ENCODE measurements at places on chromosomes 2 and 18. TPM values are rescaled to one million over a fixed set of nuclear protein-coding genes. Genes with fewer than 3 reads are reported as not detected.
A peak's percentile ranks its signal among the peaks of the same experiment; 100 is the strongest.

Gene WDR7
- 25.9 TPM for total RNA-seq

Gene POLR1A
- total RNA-seq = 23.5 TPM

Gene HES6
- 1.6 TPM for total RNA-seq

Gene PPP1R1C
- total RNA-seq = not detected

Gene KCNG2
- not detected for total RNA-seq

- no peak overlapping the region for H3K4me3 ChIP-seq
- no peaks in the 10 kb centered on the region for H3K36me3 ChIP-seq
- no peaks in the 10 kb centered on the region for H3K4me1 ChIP-seq
- no peak for DNase-seq
- H3K27me3 ChIP-seq = peaks cover 15% of the 10 kb centered on the region
- peak overlapping the region; percentile 68 for H3K27ac ChIP-seq
Observed at GRCh38 chr2:173550143-173550542, 195.5 kb downstream of the CDCA7 start.

DNA sequence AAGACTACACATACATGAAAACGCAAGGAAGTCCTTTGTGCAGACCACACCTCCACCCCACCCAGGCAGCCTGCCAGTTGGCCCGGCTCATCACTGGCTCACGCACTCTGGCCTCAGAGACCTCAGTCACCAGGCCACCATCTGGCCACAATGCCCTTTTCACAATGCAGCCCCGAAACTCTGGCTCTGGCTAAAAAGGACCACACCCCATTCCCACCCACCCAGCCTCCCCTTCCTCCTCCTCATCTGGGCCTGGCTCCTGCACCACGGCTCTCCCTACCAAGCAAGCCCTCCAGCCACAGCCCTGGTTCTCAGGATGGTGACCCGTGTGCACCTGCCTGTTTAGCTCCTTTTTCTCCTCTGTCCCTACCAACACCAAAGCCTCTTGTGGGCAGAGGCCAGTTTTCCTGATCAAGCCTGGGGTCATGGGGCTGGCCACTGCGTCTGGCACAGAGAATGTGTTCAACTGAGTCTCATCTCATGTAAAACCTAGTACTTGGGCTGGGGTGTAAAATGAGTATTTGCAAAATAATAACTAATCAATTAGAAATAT, 7.4 kb downstream of the HDAC4 start:
- peaks cover 44% of the 10 kb centered on the region for H3K4me1 ChIP-seq
- no peaks in the 10 kb centered on the region for H3K27me3 ChIP-seq
- H3K36me3 ChIP-seq = peaks cover 3% of the 10 kb centered on the region

DNA sequence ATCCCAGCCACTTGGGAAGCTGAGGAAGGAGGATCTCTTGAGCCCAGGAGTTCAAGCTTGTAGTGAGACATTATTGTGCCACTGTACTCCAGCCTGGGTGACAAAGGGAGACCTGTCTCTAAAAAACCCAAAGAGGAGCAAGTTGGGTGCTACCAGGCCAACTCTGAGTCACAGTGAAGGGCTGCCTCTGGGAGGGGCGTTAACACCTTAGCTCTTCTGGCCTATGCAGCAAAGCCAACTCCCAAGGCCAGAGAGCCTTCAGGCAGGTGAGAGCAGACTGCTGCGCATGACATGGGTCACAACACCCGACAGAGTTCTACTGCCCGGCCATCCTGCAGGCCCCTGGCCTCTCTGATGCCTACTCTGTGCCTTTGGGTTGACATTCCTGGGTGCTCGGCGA, 32.6 kb upstream of the ATG16L1 start:
- no peaks in the 10 kb centered on the region for H3K36me3 ChIP-seq
- H3K27ac ChIP-seq = no peak overlapping the region
- DNase-seq = no peak
- no peaks in the 10 kb centered on the region for H3K27me3 ChIP-seq
- H3K4me3 ChIP-seq = no peak overlapping the region

DNA sequence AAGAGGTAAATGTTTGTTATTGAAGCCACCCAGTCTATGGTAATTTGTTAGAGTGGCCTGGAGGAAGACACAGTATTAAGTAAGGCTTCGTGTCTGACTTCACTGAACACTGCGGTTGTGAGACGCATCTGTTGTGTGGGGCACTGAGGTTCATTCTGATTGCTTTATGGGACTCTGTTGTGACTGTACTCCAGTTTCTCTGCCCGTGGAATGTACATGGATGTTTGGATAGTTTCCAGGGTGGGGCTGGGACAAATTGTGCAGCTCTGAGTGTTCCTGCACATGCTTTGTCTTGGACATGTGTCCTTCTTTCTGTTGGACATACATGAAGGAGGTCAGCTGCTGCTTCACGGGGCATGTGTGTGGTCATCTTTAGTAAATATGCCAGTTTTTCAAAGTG, 58.6 kb downstream of the ODC1 start:
- no peaks in the 10 kb centered on the region for H3K36me3 ChIP-seq
- peaks cover 25% of the 10 kb centered on the region for H3K4me1 ChIP-seq
- no peak overlapping the region for H3K4me3 ChIP-seq
- DNase-seq = no peak

GRCh38 chr2:128312411-128312810, 6.3 kb downstream of the HS6ST1 start:
- DNase-seq = no peak
- H3K4me1 ChIP-seq = peaks cover 61% of the 10 kb centered on the region
- H3K36me3 ChIP-seq = no peaks in the 10 kb centered on the region
- H3K27ac ChIP-seq = no peak overlapping the region

GRCh38 chr18:79425569-79425886, 29.8 kb downstream of the NFATC1 start:
- H3K27ac ChIP-seq = no peak overlapping the region
- H3K27me3 ChIP-seq = no peaks in the 10 kb centered on the region
- H3K36me3 ChIP-seq = peaks cover 17% of the 10 kb centered on the region
- H3K4me1 ChIP-seq = peaks cover 27% of the 10 kb centered on the region

DNA sequence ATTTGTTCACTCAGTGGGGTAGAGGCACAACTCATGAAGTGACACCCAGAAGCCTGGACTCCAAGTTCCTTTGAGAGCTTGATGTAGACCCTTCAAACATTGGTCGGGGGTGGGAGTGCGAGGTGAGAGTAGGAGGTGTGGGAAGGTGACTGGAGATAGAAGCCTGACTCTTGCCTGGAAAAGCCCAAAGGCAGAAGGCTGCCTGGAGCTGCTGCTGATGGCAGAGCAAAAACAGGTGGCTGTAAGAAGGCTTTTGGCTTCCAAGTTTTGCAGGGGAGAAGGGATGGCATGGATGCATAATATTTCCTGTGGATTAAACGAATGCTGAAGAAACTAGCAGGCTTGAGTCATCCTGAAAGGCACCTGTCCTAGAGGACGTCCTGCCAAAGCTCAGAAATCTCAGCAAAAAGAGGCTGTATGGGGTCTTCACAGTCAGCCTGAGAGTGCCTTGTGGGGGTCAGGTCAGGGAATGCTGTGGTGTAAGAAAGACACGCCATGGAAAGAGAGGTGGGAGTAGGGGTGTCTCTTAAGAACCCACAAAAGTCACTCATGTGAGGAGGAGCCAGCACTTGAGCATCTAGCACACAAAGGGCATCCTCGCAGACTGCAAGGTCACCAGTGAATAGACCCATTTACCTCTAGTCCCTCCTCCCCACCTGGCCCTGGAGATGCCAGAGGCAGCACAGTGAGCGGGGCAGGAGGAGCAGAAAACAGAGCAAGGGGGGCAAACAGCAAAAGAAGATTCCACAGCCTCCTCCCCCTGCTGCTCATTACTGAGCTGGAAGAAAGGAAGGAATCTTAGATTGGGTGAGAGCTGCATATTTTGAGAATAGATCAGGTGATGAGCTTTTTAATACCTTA, 37.5 kb downstream of the FASTKD2 start:
- no peak overlapping the region for H3K27ac ChIP-seq
- no peak for DNase-seq
- no peak overlapping the region for H3K4me3 ChIP-seq
- H3K36me3 ChIP-seq = no peaks in the 10 kb centered on the region

DNA sequence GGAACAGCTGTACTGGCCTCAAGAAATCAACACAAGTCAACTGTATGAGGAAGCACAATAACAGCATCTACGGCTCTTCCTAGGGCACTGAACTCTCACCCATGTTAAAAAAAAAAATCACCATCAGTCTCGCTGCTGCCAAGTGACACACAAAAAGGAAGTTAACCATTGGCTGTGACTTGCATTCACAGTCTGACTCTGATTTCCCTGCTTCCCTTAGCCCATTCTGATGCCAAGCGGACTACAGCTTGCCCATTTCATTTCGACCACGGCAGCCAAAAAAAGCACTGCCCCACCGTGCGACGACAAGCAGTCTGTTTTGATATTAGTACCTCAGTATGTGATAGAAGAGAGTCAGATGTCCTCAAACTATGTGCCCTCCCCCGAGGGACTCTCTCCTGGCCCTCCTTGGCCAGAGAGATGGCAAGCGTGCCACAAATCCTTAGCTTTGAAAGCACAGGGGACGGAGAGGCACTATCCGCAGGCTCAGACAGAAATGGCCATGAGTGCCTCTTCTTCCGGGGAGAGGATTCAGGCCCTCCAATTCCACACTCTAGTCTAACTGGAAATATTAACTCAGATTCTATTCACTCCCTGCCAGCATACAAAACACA, 250.0 kb downstream of the TCF4 start:
- no peak for DNase-seq
- no peak overlapping the region for H3K4me3 ChIP-seq

DNA sequence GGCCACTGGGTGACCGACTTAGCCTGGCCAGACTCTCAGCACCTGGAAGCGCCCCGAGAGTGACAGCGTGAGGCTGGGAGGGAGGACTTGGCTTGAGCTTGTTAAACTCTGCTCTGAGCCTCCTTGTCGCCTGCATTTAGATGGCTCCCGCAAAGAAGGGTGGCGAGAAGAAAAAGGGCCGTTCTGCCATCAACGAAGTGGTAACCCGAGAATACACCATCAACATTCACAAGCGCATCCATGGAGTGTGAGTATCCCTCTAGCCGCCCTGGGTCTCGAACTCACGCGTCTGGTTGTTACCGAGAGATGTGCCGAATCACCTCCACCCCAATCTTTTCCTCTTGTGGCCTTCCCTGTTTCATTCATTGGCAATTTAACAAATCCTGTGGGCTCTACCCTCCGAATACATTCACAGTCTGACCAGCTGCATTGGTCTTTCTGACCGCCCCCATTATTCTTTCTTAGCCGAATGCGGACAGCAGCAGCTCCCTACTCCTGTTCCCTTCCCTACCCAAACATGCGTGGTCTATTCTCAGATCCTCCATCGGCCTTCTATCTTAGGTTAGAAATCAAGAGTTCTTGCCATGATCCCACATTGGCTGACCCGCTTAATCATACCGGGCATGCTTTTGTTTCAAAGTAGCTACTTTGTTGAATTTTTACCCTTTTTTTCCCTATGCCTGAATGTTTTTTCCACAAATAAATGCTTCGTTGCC, 631 bp downstream of the RPL31 start:
- H3K4me3 ChIP-seq = peak overlapping the region; percentile 89
- H3K27me3 ChIP-seq = no peaks in the 10 kb centered on the region
- H3K27ac ChIP-seq = peak overlapping the region; percentile 90
- H3K36me3 ChIP-seq = peaks cover 44% of the 10 kb centered on the region
- H3K4me1 ChIP-seq = peaks cover 59% of the 10 kb centered on the region

- H3K4me1 ChIP-seq = no peaks in the 10 kb centered on the region
- no peaks in the 10 kb centered on the region for H3K36me3 ChIP-seq
- no peaks in the 10 kb centered on the region for H3K27me3 ChIP-seq
- H3K4me3 ChIP-seq = no peak overlapping the region
- DNase-seq = no peak
Observed at GRCh38 chr2:60708630-60709320, 47.3 kb upstream of the PAPOLG start.

DNA sequence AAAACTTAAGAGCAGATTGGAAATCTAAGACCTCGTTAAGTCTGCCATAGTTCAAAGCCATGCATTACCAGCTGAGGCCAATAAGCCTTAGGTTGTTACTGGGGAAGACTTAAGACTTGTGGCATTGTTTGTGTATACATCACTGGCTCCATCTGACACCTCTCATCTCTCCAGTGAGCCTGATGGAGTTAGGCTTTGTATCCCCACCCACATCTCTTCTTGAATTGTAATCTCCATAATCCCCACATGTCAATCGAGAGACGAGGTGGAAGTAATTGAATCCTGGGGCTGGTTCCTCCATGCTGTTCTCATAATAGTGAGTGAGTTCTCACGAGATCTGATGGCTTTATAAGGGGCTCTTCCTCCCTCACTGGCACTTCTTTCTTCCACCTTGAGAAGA, 404.6 kb downstream of the ARHGAP15 start:
- peaks cover 32% of the 10 kb centered on the region for H3K36me3 ChIP-seq
- H3K4me1 ChIP-seq = peaks cover 10% of the 10 kb centered on the region
- no peak for DNase-seq
- no peaks in the 10 kb centered on the region for H3K27me3 ChIP-seq
- H3K4me3 ChIP-seq = no peak overlapping the region

DNA sequence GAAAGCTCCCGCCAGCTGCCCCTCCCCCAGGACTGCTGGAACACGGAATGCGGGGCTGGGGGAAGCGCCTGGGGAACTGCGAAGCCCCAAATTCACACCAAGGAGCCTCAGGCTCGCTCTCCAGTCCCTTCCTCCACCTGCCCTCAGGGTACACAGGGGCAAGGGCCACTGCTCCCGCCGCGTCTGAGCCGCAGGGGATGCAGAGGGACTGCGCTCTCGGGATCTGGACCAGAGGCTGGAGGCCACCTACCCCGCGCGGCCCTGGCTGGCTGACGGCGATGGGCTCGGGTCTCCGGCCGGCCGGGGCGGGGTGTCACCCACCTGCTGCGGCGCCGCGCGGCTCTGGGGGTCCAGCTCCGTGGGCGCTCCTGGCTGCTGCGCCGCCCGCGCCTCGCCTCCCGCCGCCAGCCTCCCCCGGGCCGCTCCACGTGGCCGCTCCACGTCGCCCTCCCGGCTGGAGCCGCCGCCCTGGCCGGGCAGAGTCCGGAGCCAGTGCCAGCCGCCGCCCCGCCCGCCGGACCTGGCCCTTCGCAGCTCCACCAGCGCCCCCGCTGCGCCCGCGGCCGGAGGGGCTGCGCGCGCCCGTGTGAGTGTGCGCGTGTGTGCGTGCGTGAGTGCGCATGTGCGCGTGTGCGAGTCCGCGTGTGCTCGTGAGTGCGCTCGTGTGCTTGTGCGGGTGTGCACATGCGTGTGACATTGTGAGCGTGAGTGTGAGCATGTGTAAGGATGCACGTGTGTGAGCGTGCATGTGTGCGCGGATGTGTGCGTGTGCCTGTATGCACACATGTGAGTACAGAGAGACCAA, at the start of gene CGREF1:
Gene CGREF1 (minus strand): TSS at position 604 of the 805 bp plus-strand sequence. CDS start 14,762 bp downstream, outside the sequence.
- peak within 1 kb of the TSS; percentile 82 for H3K4me3 ChIP-seq
- H3K27me3 ChIP-seq = peaks cover 41% of the 10 kb centered on the region
- H3K4me1 ChIP-seq = peaks cover 17% of the 10 kb centered on the region
- H3K36me3 ChIP-seq = no peaks in the 10 kb centered on the region

GRCh38 chr18:35581898-35582641, 530 bp downstream of the GALNT1 start:
- peak overlapping the region; percentile 76 for H3K4me3 ChIP-seq
- H3K36me3 ChIP-seq = peaks cover 3% of the 10 kb centered on the region
- peak; percentile 24 for DNase-seq

DNA sequence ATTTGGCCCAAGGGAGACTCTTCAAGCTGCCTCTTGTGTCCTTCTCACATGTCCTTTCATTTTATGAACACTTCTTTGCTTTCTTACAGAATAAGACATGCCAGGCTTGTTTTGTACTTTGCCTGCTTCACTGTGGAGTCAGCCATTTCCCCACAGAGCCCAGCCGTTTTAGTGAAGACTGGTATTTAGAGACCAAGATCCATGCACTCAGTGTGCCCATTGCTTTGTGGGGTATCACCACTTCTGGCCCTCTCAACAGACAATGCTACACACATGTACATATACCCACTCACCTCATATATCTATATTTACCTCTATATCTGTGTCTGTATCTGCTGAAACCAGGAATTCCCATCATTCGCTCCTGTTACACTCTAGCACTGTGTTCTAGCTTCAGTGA, 74.1 kb downstream of the FARP2 start:
- H3K4me3 ChIP-seq = no peak overlapping the region
- H3K27me3 ChIP-seq = no peaks in the 10 kb centered on the region
- peaks cover 2% of the 10 kb centered on the region for H3K36me3 ChIP-seq
- H3K27ac ChIP-seq = no peak overlapping the region

Measured in activated T-cell treated with anti-CD3 and anti-CD28 coated beads, Interleukin-2, amount 50 U/mL, for 72 hours (primary cell).